ENCODE measurements at places on chromosomes 11 and 22.

DNA sequence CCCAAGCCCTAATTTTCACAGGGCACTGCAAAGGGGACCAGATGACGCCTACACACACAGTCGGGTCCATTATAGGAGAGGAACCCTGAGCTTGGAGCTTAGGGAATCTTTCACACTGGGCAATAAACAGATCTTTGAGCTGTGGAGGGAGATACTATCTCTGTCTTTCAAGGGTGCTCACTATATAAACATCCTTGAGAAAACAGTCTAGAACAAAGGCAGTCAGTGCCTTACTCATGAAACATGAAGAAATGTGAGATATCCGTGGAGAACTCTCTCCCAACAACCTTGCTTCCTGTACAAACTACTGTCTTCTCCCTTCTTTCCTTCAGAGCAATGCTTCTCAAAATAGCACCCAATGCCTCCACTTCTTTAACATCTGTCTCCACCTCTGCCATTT lies 109.0 kb upstream of the APOA1 start:
- no peak for DNase-seq

DNA sequence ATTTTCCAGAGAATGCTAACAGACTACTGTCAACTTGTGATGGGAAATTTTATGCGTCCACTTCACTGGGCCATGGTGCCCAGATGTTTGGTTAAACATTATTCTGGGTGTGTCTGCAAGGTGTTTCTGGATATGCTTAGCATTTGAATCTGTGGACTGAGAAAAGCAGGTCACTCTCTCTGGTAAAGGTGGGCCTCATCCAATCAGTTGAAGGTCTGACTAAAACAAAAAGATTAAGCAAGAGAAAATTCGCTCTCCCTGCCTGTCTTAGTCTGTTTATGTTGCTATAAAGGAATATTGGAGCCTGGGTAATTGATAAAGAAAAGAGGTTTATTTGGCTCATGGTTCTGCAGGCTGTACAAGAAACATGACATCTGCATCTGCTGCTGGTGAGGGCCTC lies 32.1 kb upstream of the CD81 start:
- DNase-seq: no peak

GRCh38 chr11:45045683-45046471 lies 95.2 kb upstream of the TP53I11 start:
- DNase-seq: peak; percentile 80

DNA sequence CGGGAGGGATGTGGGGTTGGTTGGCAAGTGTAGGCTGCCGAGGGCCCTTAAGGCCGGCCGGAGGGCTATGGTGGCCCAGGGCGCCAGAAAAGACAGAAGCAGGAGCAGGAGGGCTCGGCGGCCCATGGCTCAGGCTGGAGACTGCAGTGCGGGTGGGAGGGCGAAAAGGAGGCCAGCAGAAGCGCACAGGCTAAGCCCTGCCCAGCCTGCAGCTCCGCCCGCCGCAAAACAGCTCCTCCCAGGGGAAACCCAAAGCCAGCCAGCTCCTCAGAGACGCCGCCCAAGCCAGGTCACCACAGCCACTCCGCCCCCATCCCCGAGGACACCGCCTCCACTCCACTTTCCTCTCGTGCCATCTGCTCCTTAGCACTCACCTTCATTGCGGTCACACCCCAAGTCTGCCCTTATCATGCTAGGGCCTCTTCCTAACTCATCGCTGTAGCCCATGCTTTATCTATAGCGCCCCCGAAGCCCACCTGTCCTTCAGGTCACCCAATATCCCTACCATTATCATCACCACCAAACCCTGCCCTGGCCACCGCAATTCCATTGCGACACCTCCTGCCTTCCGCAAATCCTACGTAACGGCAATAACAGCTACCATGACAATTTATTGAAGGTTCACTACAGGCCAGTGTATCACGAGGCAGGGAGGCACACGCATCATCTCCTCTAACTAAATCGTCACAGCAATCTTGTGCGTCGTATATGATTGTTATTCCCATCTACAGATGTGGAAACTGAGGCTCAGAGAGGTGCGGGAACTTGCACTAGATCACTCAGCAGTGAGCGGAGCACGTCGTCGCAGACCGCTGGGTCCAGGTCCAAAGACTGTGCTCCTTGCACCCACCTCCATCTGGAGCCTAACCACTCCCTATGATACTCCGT lies at the start of gene PRCP:
PRCP (minus strand) TSS at position 154 of the 888 bp plus-strand sequence; CDS start at position 126, 28 bp downstream.
- peak; percentile 92 for DNase-seq

DNA sequence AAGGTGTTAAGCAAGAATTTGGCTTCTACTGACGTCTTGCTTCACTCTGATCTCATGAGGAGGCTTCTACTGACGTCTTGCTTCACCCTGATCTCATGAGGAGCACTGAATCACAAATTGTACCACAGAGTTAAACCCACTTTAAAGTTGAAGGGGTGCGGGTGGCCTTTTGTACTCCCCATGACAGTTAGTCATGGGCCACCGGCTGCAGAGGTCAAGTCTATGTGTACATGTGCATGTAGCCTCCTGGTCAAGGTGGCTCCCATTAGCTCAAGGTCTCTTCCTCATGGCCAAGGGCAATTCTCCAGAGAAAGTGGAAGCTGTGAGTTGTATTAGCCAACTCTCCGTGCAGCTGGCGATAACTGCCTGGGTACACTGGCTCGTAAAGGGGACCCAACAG lies 23.1 kb upstream of the FZD4 start:
- peak; percentile 26 for DNase-seq

DNA sequence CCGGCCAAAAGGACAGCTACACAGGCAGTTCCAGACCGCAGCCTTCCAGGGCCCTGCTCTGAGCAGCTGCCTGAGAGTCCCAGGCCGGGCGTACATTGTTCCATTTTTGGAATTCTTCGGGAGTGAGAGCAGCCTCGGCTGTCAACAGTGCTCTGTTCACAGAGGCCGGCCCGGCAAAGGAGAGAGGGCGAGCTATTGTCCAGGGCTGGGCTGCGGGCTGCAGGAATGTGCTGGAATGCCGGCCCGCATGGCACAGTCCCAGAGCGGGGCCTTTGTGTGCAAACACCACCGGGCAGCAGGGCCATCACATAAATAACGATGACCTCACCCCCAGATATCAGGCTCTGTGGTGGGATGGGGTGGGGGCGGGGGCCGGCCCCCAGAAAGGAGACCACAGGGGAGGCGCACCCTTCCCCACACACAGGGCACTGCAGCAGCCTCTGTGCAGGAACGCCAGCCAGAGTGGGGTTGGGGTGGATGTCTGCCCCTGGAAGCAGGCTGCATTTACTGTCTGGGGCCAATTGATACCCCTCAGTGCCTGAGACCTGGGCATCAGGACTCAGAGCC lies 15.8 kb downstream of the LINC01488 start:
- DNase-seq: peak; percentile 7

GRCh38 chr22:46246178-46246577 lies 3.9 kb downstream of the CDPF1 start:
- DNase-seq: no peak

GRCh38 chr11:5197536-5197935 lies 2.9 kb downstream of the OR51V1 start:
- peak; percentile 74 for DNase-seq

- DNase-seq: peak; percentile 17
Measured at GRCh38 chr11:106091480-106092123, 14.1 kb downstream of the AASDHPPT start.

- DNase-seq: no peak
Measured at GRCh38 chr11:57422669-57423068, 4.3 kb downstream of the SLC43A3 start.

- DNase-seq: no peak
Measured at GRCh38 chr22:41360126-41360525, 21.6 kb upstream of the TEF start.

GRCh38 chr11:13963169-13963948 lies 836 bp downstream of the SPON1 start:
- no peak for DNase-seq

- no peak for DNase-seq
Measured at GRCh38 chr11:15947681-15948648, 408.4 kb downstream of the SOX6 start.

- DNase-seq: no peak
Measured at GRCh38 chr11:128720522-128720985, 26.7 kb downstream of the FLI1 start.

DNA sequence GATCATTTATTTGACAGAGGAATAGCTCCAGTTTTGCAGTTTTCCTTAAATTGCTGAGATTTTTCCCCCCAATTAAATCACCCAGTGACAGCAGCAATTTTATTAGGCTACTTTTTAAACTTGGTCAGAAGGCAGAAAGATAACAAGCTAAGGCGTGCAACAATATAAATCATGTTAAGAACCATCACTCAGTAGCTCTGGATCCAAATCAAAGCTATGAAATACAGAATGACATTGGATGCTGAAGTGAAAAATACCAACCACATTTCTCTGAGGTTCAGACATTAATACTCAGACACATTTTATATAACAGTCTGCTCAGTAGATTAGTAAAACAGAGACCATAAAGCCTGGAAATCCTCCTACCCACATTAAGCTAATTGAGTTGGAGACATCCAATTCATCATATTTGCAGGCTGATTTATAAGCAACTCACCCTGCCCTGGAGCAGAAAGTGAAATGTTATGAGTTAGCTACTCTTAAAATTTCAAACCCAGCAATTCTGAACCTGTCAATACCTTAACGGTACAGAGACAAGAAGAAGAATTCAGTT lies 1108.4 kb downstream of the DLG2 start:
- no peak for DNase-seq

DNA sequence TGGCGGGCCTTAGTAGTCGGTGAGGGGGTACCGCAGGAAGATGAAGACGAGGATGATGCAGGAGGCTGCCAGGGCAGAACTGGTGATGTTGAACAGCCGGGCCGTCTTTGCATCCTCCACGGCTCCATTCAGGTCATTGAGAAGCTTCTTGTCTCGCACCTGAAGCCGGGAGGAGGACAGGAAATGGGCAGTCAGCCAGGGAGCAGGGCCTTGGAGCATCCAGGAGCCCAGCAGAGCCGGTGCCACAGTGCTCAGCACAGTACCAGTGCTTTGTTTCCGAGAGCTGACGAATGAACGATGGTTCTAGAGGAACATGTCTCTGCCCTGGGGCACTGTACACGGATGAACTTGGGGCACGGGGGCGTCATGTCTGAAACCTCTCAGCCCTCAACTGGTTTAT lies 15.1 kb downstream of the IFITM10 start:
- no peak for DNase-seq

- DNase-seq: no peak
Measured at GRCh38 chr22:49527611-49528419, 299.9 kb downstream of the BRD1 start.

GRCh38 chr22:24450610-24451009 lies 23.2 kb downstream of the ADORA2A start:
- DNase-seq: no peak

DNA sequence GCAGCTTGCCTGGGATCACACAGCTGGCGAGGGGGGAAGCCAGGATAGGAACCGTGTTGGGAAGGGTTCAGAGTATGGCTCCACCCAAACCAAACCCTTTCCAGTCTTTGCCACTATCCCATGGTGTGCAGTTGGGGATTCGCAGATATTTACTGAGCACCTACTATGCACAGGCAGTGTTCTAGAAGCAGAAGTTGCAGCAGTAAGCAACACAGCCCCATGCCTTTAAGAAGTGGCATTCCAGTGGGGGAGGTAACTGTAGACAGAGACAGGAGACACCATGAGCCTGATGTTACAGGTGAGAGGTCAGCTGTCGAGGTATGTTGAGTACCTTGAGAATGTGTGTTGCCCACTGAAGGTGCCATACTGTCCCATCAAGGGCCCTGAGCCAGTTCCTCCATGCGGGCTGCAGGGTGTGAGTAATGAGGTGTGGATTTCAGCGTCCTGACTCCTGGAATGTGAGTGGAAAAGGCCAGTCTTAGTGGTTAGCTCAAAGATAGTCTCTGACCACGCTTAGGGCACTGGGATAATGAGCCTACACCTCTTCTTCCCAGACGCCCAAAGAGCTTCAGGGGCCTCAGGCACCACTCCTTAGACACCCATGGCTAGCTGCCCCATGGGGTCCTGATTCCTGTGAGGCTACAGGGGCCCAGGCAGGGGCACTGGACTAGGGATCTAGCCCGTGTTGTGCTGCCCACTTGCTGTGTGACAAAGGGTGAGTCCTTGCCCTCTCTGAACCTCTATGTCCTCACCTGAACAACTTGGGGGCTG lies 71.8 kb upstream of the TP53I11 start:
- DNase-seq: no peak

DNA sequence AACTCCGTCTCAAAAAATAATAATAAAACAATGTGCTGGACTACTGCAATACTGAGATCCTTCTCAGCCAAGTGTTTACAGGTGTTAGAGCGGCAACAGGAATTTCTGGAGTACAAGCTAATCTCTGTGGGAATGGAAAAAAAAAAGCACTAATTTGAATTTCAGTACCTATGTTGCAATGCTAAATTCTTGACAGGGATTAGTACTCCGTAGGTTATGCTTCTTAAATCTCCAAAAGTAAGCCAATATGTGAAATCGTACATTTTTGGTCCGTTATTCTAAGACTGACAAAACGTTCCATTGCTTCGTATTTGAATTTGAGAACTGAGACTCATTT lies 1.1 kb downstream of the ATL3 start:
- no peak for DNase-seq

GRCh38 chr11:2950825-2951224 lies 21.6 kb upstream of the PHLDA2 start:
- no peak for DNase-seq

- no peak for DNase-seq
Measured at GRCh38 chr11:14835496-14836492, 56.2 kb downstream of the CYP2R1 start.

- DNase-seq: no peak
Measured at GRCh38 chr11:10590218-10590915, 21.9 kb upstream of the LYVE1 start.

- no peak for DNase-seq
Measured at GRCh38 chr11:33696931-33697638, 3.5 kb downstream of the C11orf91 start.

Measured in suppressor macrophage treated with lipopolysaccharide for 1 hour (primary cell).